CD4-positive, alpha-beta T cell treated with Interleukin-4 for 1 hour (primary cell): ENCODE measurements at places on chromosomes 13 and 19.

DNA sequence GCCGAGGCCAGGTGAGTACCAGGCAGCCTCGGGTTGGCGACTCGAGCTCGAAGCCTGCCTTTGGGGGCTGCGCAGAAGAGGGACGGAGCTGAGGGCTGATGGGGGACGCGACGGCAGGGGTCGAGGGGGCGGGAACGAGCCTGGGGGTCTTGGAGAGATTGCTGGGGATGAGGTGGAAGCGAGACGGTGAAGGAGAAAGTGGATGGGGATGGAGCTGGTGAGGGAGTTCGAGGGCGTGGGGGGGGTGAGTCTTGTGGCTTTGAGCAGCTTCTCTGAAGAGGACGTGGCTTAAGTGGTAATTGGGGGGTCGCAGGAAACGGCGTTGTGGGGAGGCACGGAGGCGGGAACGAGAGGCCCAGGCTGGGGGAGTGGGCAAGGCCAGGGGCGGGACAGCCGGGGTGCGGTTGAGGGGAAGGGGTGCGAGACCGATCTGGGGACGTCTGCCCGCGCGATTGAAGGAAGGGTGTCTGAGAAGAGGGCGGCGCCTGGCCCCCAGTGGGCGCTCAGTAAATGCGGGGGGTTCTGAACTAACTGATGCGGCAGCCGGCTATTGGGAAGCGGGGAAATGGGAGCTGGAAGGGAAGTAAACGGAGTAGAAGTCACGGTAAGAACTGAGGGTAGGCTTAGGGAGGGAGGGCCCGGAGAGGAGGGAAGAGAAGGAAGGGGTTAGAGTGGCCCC, 426 bp downstream of the MYO9B start:
- DNase-seq, result peak; percentile 47

DNA sequence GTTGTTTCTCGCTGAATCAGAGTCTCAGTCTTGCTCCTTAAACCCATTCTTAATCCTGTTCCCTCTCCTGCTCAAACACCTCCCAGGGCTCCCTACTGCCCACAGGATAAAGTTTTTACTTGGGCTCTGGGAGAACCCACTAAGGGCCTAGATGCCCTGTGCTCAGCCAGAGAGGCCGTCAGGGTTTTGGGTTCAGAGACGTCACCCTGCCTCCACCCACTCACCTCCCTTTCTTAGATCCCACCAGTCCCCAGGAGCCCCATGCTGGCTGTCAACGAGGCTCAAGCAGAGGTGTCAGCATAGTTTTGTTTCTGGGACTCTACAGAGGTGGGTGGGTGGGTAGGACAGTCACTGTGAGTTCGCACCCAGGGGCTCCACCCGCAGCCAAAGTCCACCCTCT, 15.5 kb upstream of the CYP4F2 start:
- DNase-seq, result no peak

GRCh38 chr19:53254411-53255341, at the start of gene ZNF677:
TSS of gene ZNF677 (minus strand) at chr19:53254873. CDS start at chr19:53251550, 3,323 bp downstream.
- DNase-seq, result peak; percentile 85

- no peak for DNase-seq
These were observed 821.3 kb downstream of the DIAPH3 start for GRCh38 chr13:59342400-59342799.

GRCh38 chr19:33376423-33376822, 2.9 kb downstream of the CEBPG start:
- DNase-seq, result no peak

GRCh38 chr19:44924243-44924725, 9.9 kb downstream of the APOC1 start:
- DNase-seq, result no peak
